Activated CD4-positive, CD25-positive, alpha-beta regulatory T cell treated with anti-CD3 and anti-CD28 coated beads, Interleukin-2, amount 50 U/mL, for 72 hours (primary cell): ENCODE measurements at places on chromosomes 4 and X.

DNA sequence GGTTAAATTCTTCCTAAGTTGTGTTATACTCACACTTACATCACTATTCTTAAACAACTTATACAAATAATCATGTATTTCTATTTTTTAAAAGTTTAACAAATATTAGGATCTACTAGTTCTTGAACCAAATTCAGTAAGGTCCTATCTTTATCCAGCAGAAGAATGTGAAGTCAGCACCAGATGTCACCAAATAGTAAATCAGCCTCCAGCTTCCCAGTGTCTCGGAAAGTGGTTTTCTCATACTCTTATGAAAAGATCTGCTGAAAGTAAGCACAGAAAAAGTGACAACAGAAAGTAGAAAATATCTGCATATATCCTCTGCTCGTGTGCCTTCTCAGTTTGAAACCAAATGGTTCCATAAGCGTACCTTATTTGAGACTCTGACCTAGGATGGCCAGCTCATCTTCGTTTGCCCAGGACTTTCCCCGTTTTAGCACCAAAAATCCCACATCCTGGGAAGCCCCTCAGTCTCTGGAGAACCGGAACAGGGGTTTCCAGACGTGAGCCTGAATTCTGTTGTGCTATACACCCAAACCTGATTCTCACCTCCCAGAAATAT is 98.0 kb upstream of the DCLK2 start:
- DNase-seq = no peak

- DNase-seq = no peak
These were observed 80.8 kb upstream of the BMPR1B start for GRCh38 chr4:94676970-94677369.

DNA sequence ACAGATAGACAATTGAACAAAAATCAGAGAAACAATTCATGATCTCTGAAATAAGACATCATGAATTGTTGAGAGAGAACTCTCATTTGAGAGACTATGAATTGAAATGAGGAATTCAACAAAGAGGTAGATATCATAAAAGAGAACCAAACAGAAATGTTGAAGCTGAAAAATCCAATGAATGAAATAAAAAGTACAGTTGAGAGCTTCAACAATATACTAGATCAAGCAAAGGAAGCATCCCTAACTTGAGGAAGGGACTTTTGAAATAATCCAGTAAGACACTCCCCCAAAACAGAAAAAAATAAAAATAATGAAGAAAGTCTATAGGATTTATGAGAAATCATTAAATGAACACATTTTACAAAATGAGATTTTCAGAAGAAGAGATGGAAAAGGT is 310.0 kb upstream of the PCDH10 start:
- no peak for DNase-seq

DNA sequence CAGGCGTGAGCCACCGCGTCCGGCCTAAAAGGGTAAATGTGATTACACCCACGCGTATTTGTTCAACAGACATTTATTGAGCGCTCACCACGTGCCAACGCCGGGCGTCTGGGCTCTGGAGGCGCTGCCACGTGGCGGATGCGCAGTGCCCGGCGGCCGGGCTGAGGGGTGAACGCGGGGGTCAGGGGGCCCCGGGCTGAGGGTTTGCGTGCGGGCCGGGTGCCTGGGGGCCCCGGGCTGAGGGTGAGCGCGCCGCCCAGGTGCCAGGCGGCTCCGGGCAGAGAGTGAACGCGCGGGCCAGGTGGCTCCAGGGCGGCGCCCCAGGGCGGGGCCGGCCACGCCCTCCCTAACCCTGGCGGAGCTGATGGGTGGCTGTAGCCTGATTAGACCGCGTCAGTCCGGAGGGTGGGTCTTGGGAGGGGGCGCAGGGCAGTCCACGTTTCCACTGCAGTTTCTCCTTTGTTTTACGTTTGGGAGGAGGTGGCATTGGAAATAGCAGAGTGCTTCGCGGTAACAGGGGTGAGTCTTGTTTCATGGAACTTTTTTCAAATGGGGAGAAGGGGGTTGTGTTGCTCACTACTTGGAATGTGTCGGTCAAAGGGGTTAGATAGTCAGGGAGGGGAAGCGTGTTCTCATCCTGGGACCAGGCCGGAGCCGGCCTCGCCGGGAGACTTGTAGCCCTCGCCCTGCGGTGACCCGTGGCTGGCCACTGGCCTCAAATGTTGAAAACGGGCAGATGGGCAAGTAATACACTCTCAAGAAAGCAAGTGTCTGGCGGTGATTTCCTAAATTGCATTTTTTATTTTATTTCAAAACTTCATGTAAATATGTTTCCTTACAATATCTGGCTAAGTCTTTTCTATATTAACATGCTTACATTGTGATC is at the start of gene ZFP42:
Gene ZFP42 (plus strand): TSS at position 450 of the 886 bp plus-strand sequence. CDS start 7,037 bp downstream, outside the sequence.
- DNase-seq = no peak

GRCh38 chr4:95319169-95319568 is 229.6 kb downstream of the UNC5C start:
- no peak for DNase-seq

GRCh38 chr4:121696170-121696580 is 605 bp downstream of the ANXA5 start:
- peak; percentile 66 for DNase-seq

DNA sequence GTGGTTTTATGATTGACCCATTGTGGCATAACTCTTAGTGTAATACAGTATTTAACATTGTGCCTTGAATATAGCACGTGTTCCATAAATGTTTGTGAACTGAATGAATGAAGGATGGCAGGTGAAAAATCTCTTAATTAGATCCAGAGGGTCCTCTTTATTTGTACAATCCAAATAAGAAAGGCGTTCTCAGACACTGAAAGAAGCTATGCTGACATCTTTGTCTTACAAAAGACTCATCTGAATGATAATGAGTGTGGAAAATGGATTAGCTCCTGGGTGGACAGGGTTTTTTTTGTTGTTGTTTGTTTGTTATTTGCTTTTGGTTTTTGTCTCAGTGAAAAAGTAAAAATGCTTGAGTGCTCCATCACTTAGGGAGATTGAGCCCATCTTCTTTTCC is 62.7 kb downstream of the NEUROG2 start:
- DNase-seq = no peak

- DNase-seq = no peak
These were observed 124.7 kb downstream of the CBR4 start for GRCh38 chr4:168885400-168885799.

GRCh38 chr4:126061655-126062054 is 746.9 kb downstream of the FAT4 start:
- DNase-seq = no peak

- no peak for DNase-seq
These were observed 16.5 kb downstream of the GAK start for GRCh38 chr4:915595-915994.

DNA sequence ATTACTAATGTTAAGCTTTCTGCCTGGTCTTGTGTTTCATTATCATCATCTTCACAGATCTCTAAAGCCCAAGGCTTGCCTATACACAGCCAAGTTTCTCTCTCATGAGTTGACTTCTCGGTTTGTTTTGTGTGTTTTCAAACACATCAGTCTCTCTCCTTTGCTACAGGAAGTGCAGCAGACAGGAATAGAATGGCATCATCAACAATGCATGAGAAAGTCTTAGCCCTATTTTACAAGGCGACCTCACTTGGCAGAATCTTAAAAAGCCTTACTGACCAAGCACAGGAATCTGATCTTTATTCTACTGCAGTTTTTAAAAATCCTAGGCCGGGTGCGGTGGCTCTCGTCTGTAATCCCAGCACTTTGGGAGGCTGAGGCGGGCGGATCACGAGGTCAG is 36.8 kb downstream of the CC2D2A start:
- DNase-seq = no peak

GRCh38 chr4:64876021-64876420 is 466.8 kb upstream of the TECRL start:
- no peak for DNase-seq

- DNase-seq = no peak
These were observed 122.4 kb upstream of the ACSL4 start for GRCh38 chrX:109855501-109855900.
